Renal cortex interstitium (tissue), 15 donors: ENCODE measurements at places on chromosomes 4 and X. TPM values are rescaled to one million over a fixed set of nuclear protein-coding genes. Genes with fewer than 3 reads are reported as not detected.

Gene ARAP2
- polyA plus RNA-seq, result 8.4 TPM

Gene GRPR
- polyA plus RNA-seq, result 0.38 TPM

Gene ATP5ME
- polyA plus RNA-seq, result 263 TPM

Gene DNAAF6
- polyA plus RNA-seq, result 0.06 TPM

Gene SLC6A14
- polyA plus RNA-seq, result 0.13 TPM

GRCh38 chr4:156774422-156774821 is 197.2 kb downstream of the PDGFC start:
- DNase-seq, result no peak

DNA sequence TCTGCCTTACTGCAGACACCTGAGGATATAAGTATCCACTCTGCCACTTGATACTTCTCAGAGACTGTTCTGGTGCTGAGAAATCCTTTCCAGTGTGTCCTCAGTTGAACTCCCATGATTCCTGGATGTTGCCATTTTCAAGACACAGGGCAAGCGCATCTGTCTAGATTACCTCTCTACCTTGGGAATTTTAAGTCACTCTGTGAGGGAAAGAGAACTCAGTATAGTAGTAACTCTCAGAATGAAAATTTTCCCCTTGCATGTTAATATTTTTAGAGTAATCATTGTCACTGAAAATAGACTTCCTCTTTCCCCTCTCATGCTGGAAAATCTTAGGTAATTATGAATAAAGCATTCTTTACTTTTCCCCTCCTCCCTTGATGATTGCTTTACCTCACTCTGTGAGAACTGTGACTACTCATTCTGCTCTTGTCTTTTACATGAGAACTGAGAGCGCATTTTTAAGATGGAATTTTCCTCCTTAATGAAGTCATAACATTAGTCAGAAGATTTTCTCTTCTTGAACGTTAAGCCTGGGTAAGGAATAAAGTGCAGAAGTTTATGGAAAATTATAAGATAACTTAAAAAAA is 45.0 kb downstream of the TET2 start:
- no peak for DNase-seq

- no peak for DNase-seq
Measured at GRCh38 chr4:57122959-57123358, 12.8 kb upstream of the IGFBP7 start.

GRCh38 chrX:32530802-32531403 is 680.4 kb downstream of the DMD start:
- peak; percentile 39 for DNase-seq

DNA sequence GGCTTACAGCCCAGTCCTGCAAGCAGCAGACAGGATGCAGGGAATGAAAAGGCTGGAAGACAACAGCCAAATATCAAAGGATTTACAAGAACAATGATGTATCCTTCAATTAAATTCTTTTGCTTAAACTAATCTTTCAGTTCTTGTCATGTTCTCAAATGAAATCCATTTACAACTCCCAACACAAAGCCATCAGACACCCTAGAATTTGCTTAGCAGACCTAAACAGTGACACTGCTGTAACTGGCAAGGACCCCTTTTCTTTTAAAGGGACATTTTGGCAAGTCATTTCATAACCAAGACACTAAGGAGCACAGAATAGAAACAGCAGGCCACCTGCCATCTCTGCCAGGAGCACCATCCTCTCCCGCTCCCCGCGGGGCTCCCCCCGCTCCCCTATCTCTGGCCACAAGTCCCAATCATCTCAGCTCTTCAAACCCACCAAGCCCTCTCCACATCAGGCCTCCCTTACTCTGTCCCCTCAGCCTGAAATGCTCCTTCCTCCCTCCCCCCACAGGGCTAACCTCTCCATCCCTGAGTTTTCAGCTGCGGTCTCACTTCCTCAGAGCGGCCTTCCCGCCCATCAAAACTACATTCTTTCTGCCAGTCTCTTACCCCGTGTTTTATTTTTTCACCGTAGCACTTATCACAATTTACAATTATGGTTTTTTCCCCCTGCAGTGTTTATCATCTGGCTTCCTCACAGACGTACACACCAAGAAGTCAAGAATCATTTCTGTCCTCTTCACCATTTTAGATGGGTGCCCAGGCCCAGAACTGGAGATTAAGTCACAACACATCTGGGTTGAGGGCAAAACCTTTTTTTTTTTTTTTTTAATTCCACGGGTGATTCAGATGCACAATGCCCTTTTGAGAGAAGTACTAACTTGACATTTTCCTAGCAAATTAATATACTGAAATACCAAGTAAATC is 45.8 kb downstream of the TSPAN5 start:
- no peak for DNase-seq

- peak; percentile 4 for DNase-seq
Measured at GRCh38 chrX:135931644-135932487, 38.4 kb downstream of the SAGE1 start.

GRCh38 chr4:2932951-2933565 is 30.1 kb downstream of the NOP14 start:
- DNase-seq, result no peak

GRCh38 chr4:13701937-13702446 is 74.5 kb upstream of the BOD1L1 start:
- DNase-seq, result no peak
